ENCODE measurements at places on chromosomes 4 and X. TPM values are rescaled to one million over a fixed set of nuclear protein-coding genes. Genes with fewer than 3 reads are reported as not detected.

TSPAN7 gene
- 156 TPM for total RNA-seq

ZNF732 gene
- not detected for total RNA-seq

CT47B1 gene
- total RNA-seq = not detected

RAB33A gene
- 0.82 TPM for total RNA-seq

CXorf65 gene
- total RNA-seq = not detected

ENPP6 gene
- total RNA-seq = 0.64 TPM

RAB9B gene
- total RNA-seq = 1.7 TPM

CT45A10 gene
- total RNA-seq = not detected

DDIT4L gene
- total RNA-seq = not detected

RASL11B gene
- 0.55 TPM for total RNA-seq

HSFX2 gene
- not detected for total RNA-seq

MTNR1A gene
- total RNA-seq = 7.0 TPM

DNA sequence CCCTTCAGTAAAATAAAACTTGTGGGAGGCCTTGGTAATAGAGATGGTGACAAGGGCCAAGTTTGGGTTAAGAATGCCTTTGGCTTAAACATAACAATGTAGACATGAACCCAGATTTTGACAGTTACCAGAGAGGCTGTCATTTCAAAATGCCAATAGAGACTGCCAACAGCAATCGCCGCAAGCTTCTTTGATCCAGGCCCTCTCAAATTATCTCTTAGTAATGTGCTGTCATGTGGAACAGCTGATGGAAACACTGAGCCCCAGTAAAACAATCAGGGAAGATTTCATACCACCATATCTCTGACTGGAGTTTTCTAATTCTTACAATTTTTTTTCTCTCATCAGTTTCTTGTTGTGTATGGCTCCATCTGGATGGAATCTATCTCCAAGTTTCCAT is 80.5 kb downstream of the ZNF330 start:
- no peak for DNase-seq

DNA sequence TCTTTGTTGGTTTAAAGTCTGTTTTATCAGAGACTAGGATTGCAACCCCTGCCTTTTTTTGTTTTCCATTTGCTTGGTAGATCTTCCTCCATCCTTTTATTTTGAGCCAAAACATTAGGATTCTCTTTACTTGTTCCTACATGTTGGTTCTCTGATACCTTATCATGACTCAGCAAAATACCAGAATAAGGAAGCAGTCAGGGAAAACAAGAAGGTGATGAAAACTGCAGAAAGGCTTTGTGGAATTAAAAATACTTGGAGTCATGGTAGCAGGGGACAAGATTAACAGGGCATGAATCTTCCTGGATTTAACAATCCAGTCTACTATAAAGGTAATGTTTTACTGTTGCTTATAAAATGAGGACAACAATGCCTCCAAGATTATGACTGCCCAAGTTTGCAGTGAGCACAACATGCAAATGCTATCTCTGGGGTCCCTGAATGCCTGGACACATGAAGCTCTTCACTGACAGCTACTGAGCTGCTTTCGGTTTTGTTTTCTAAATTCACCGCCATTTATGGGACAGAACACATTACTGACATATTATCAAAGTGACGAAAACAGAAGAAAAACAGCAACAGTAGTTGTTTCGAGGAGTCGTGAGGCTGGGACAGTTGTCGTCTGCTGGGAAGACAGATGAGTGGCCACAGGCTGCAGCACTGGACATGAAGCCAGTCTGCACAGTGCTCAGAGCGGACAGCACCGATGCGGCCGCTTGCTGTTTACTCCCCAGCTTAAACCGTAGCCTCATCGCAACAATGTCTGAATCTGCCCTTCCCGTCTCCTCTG is 174.5 kb upstream of the DKK2 start:
- DNase-seq = no peak

- DNase-seq = no peak
Observed at GRCh38 chr4:112765317-112765974, 128.5 kb downstream of the LARP7 start.

GRCh38 chr4:3704669-3705068 is 61.5 kb upstream of the ADRA2C start:
- no peak for DNase-seq

GRCh38 chr4:123867910-123868587 is 471.5 kb downstream of the SPRY1 start:
- DNase-seq = no peak

- no peak for DNase-seq
Observed at GRCh38 chr4:31106419-31106818, 386.2 kb downstream of the PCDH7 start.

- no peak for DNase-seq
Observed at GRCh38 chr4:71768123-71768522, 15.8 kb downstream of the GC start.

- no peak for DNase-seq
Observed at GRCh38 chr4:124135409-124135813, 577.1 kb downstream of the ANKRD50 start.

DNA sequence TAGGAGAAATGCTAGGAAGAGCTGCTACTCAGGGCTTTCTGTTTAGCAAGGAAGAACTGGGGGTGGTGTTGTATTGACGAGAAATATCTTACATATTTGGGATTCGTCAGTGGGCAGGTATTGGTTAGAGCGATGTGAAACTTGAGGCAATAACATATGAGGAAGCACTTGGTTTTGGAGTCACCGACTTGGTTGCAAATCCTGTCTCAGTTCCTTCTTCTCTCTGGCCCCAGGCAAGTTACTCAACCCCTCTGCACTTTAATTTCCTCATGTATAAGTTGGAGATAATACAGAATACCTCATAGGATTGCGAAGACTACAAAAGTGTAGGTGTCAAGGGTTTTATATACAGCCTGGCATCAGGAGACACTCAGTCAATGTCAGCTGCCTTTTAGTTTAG is 34.1 kb downstream of the GPAT3 start:
- no peak for DNase-seq

DNA sequence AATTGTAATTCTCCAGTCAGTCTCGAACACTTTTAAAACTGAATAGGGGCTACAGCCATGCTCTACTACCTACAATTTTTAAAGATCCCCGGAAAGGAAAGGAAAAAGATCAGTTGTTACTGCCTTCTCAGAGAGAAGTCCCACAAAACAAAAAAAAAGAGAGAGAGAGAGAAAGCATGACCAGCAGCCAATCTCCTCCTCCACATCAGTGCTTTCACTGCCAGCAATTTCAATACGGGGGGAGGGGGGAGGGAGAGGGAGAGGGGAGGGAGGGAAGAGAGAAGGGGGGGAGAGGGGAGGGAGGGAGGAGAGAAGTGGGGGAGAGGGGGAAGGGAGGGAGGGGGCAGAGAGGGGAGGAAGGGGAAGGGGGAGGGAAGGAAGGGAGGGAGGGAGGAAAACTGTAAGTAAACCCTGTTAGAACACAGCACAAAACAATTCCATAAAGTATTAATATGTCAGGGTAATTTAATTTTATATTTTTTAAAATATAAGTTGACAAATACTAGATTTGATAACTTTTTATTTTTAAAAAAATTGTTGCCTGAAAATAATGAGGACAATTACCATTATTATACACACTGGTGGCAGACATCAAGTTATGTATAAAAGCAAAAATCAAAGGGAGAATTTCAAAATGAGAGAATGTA is 108.0 kb downstream of the LRBA start:
- DNase-seq = no peak

GRCh38 chr4:16365036-16365569 is 138.8 kb upstream of the TAPT1 start:
- no peak for DNase-seq

- DNase-seq = no peak
Observed at GRCh38 chr4:5039800-5040199, 11.5 kb upstream of the STK32B start.

- DNase-seq = no peak
Observed at GRCh38 chrX:148501386-148502066, 1.1 kb downstream of the AFF2 start.

- no peak for DNase-seq
Observed at GRCh38 chr4:5340991-5341451, 289.7 kb downstream of the STK32B start.

DNA sequence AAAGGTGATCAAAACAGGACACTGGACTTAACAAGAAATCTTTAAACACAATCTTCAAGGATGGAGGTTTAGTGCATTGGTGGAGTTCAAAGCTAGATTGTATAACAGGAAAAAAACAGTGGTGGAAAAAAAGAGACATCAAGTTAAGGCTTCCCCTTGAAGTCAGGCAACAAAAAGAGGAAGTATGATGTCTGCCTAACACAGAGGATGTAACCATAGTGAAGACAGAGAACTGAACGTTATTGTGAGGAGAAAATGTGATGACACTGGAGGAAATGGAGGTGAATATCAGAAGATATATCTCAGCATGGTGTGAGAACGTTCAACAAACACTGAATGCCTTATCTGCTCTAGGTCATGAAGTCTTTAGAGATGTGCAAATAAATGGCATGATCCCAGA is 192.4 kb upstream of the AR start:
- DNase-seq = no peak

- DNase-seq = peak; percentile 49
Observed at GRCh38 chr4:139555705-139556070, 331 bp downstream of the SETD7 start.

- no peak for DNase-seq
Observed at GRCh38 chrX:22134681-22135080, 102.6 kb downstream of the PHEX start.

GRCh38 chr4:81621490-81621889 is 149.8 kb upstream of the RASGEF1B start:
- no peak for DNase-seq

- no peak for DNase-seq
Observed at GRCh38 chrX:2370456-2370855, 130.3 kb downstream of the DHRSX start.

DNA sequence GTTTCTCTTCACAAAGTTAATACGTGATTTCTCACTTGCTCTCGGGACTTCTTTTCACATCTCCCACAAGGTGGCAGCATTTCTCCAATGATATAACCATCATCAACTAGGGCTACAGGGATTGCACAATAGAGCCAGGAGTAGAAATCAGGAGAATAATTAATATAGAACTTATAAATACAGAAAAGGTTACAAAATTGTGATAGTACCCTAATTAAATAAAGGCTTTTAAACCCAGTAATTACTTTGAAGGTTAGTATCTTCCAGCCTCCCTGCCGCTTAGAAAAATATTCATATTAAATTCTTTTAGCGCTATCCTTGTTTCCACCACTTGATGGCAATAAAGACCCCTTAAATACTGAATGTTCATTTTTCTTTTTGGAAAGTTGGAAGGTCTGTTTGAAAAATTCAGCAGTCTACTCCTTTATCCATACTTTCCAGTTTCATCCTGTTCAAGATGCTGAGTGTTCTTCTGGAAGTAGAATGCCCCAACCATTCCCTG is 65.8 kb downstream of the RASGEF1B start:
- DNase-seq = peak; percentile 20

DNA sequence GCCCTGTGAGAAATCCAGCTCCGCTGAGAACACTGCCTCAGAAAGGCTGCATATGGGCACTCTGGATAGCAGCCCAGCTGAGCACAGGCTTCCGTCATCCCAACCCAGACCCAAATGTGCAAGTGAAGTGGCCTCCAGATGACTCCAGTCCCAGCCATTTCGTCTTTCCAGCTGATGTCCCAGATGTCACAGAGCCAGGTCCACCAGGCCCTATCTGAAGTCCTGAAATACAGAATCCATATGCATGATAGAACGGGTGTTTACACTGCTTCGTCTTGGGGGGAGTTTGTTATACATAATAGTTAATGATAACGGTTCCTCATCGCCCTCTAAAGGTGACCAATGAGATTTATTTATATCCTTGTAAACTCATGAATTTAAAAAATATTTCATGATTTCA is 72.6 kb upstream of the TRIM2 start:
- DNase-seq = no peak

- no peak for DNase-seq
Observed at GRCh38 chr4:41670982-41671381, 77.5 kb downstream of the PHOX2B start.

DNA sequence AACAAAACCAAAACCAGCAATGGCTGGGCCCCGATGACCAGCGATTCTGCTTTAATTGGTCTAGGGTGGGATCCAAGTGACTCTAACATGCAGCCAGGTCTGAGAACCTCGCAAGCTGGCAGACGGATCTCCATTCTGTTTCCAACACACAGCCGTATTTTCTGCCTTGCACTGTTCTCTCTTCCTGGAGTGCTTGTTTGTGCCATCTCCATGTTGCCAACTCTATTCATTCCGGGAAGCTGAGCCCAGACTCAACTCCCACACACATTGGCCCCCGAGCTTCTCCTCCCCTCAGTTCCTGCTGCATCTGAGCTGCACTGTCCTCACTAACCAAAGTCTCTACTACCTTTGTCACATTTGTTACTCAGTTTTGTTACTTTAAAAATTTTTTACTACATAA is 35.6 kb downstream of the GEMIN8 start:
- no peak for DNase-seq

DNA sequence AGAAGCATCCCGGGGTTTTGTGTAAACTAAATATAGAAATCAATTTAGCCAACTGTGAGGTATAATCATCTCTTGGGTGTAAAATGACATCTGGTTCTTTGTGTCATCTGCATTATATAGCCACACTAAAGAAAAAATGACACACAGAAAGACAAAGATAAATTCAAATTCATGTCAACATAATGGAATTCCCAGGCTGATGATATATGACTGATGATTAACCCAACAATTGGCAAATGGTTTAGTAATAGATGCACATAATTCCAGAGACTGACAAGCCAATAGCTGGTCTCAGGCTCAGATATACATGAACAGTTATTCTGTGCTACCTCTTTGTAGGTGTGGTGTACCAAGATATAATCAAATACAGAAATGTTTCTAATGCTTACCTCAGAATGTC is 375.4 kb upstream of the PITX2 start:
- no peak for DNase-seq

DNA sequence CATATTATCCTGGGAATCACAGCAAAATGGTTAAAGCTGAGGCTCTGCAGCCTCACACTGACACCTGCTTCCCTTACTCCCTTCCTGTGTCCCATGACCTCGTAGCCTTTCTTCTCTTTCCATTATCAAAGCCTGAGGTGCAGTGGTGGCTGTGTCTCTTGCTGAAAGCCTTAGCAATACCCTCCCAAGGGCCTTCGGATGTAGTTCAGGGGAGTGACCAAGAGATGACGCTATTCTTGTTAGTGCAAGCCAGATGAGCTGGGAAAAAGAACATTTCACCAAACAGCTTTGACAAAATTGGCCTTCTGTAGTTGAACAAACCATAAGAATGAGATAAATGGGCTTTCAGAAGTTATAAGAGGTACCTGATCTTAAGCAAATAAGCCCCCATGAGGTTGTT is 31.6 kb downstream of the SMIM10L2A start:
- DNase-seq = no peak

GRCh38 chrX:16023790-16024734 is 99.3 kb upstream of the GRPR start:
- DNase-seq = no peak

GRCh38 chrX:49106930-49107329 is 16.6 kb downstream of the GPKOW start:
- no peak for DNase-seq

- no peak for DNase-seq
Observed at GRCh38 chr4:124970011-124970410, 257.5 kb upstream of the ANKRD50 start.

All from transverse colon (tissue), 4 donors.